ENCODE measurements at places on chromosomes 11 and 22.

- no peak for DNase-seq
These were observed 90.6 kb downstream of the SYN3 start for GRCh38 chr22:32967386-32968101.

DNA sequence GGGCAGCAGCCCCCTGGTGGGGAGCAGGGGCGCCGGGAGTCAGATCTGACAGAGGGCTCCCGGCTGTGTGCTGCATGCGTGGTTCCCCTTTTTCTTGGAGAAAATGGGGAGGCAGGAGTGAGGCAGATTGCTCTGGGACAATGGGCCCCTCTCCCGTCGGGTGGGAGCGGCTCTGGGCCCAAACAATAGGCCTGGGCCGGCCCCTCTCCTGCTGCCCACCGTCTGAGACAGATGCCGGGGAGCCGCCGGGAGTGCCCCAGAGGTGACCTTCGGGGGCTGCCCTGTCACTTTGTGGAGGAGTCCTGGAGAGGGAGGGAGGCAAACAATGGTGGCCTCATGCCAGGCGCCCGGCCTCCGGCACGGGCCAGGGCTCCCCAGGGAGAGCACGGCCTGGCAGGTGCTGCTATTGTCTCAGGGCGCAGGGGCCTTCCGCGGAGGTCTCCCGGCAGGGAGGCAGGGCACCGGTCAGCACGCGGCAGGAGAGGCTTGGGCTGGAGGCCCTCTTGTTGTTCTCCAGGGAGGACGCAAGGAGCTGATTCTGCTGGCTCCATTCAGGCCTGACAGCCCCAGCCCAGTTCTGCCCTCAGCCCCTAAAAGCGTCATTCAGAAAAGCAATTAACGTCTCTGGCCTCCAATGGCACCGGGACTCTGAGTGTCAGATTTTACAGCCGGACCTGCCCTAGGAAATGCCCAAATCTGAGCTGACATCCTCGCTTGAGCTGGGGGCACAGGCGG is 44.8 kb downstream of the SMIM38 start:
- DNase-seq = no peak

- DNase-seq = peak; percentile 74
These were observed 3.3 kb downstream of the SERPINH1 start for GRCh38 chr11:75565221-75565814.

DNA sequence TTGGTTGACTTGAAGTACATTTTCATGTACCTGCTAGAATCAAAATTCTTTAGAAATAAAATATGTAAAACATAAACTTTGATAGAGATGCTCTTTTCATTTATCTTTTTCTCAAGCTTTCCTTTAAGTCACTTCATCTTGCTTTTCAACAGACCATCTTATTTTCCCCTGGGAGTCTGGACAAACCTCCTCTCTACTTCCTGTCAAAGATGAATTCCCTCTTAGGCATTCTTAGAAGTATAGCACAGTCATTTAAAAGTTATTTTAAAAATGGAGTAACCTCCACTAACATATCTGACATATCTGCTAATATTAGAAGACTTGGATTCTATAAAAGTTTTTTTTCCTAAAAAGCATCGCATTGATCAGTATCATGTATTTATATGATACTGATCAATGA is 84.8 kb upstream of the PAX6 start:
- peak; percentile 50 for DNase-seq

DNA sequence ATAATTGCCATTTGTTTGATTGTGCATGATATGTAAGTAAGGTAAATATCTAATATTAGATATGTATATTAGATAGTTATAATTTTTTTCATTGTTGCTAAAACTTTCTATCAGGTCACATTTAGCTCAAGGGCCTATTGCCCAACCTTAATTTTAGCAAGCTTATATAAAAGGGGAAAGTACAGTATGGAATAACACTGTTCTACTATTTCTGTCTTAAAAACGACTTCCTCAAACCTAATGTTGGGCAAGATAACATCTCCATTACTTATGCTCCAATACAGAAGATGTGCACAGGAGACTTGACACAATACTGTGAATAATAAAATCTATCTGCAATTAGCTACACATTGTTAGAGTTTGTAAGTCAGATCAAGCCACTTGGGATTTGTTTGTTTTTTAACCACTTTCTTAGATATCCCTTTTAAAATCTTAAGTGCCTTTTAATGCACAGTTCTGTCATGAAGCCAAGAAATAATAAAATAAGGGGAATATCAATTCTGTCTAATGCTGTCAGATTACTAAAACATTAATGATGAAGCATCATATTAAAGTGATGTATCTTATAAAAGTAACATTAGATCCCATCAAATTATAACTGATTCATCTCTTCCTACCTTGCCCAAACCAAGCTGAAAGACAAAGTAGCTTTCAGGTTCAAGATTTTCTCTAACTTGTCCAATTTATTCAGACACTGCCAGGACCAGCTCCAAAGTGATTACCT is 98.1 kb downstream of the SIK3 start:
- DNase-seq = no peak

DNA sequence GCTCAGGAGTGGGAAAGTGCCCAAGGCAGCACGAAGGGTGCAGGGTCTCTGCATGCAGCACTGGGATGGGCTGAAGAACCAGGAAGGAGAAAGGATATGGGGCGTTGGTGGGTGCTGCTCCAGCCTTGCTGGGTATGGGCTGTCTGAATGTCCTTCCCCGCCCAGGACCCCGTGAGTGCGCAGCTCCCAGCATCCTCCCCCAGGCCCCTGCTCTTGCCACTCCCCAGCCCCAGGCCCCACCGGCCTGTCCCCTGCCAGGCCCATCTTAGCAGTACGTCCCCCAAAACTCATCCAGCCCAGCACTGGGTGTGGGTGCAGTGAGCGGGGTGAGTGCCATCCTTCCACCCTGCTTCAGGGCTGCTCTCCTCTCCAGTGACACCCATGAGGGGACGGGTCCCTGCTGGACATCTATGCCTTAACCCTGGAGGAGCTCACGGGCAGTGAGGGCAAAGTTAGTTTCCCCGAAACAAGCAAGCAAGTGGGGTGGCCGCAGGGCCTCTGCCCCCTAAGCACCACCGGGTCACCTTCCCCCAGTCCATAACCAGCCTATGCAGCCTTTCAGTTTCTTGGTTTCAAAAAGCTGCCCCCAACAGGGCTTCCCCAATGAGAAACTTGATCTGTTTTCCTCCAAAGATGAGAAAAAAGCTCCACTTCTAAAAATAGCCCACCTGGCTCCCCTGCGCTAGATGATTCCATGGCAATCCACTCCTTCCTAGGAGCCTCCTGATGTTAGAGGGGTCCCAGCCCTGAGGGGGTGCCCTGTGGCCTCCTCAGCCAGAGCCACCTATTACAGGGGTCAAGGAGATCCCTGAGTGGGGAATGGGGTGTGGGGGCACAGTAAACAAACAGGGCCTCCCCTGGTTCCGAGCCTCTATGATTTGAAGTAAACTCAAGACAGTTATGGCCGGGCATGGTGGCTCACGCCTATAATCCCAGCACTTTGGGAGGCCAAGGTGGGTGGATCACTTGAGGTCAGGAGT is 103.8 kb downstream of the MORC2 start:
- no peak for DNase-seq

Measured in fibroblast of skin of right quadriceps (primary cell).